RWPE2 (cell line): ENCODE measurements at places on chromosomes 11 and 22.

- no peaks in the 10 kb centered on the region for H3K36me3 ChIP-seq
- no peak overlapping the region for H3K4me3 ChIP-seq
- H3K27ac ChIP-seq: no peak overlapping the region
These were observed 6.5 kb downstream of the GAL start for GRCh38 chr11:68690671-68691401.

- no peak overlapping the region for H3K4me3 ChIP-seq
- DNase-seq: no peak
- no peaks in the 10 kb centered on the region for H3K4me1 ChIP-seq
- H3K27ac ChIP-seq: no peak overlapping the region
- H3K27me3 ChIP-seq: peaks cover 3% of the 10 kb centered on the region
- H3K36me3 ChIP-seq: no peaks in the 10 kb centered on the region
These were observed 458.0 kb upstream of the KIRREL3 start for GRCh38 chr11:127458561-127458960.

GRCh38 chr22:48665311-48665995 lies 1162.2 kb downstream of the BRD1 start:
- no peak overlapping the region for H3K27ac ChIP-seq
- no peak for DNase-seq
- H3K27me3 ChIP-seq: no peaks in the 10 kb centered on the region
- no peak overlapping the region for H3K4me3 ChIP-seq

DNA sequence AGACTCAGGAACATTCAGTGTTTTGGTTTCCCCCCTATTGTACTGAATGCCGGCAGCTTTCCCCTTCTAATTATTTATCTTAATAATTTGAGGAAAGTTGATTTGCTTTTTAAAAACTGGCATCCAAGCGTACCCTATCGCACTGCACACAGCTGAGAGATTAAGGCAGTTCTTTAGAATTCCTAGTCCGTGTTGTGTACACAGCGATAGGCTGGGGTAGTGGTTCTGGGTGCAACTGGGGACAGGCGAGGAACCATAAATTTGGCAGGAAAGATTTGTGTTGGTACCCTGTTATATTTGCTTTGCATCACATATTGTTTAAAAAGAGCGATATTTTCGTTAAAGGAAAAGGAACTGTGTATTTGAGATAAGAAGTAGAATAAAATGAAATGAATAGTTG lies 39.2 kb downstream of the PTPRJ start:
- no peaks in the 10 kb centered on the region for H3K36me3 ChIP-seq
- no peak overlapping the region for H3K27ac ChIP-seq
- DNase-seq: no peak
- no peaks in the 10 kb centered on the region for H3K4me1 ChIP-seq

DNA sequence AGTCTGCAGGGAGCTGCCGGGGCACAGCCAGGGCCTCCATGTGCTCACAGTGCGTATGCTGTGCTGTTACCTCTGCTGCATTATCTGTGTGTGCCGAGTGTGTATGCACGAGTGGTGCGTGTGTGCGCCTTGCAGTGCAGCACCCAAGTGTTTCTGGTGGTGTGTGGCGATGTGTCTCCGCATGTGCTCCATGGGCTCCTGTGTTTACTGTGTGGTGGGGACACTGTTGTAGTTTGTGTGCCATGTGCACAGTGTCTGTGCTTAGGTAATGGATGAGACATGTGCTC lies 31.4 kb downstream of the KCNC1 start:
- no peak overlapping the region for H3K27ac ChIP-seq
- no peak overlapping the region for H3K4me3 ChIP-seq
- no peak for DNase-seq
- H3K4me1 ChIP-seq: no peaks in the 10 kb centered on the region

DNA sequence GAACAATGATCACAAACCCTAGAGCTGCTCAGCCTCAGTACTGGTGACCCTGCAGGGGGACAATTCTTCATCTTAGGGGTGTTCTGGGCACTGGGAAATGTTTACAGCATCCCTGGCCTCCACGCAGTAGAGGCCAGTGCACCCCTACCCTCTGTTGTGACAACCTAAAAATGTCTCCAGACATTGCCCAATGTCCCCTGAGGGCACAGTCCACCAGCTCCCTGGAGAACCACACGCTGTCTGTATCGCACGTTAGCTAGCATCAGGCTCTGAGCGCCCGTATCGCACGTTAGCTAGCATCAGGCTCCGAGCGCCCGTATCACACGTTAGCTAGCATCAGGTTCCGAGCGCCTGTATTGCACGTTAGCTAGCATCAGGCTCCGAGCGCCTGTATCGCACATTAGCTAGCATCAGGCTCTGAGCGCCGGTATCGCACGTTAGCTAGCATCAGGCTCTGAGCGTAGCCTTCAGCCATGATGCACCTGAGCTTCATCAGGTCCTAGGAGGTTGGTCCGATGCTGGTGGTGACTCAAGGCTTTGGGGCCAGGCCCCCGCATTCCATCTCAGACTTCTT lies 111.1 kb upstream of the ANO1 start:
- no peak overlapping the region for H3K4me3 ChIP-seq
- no peaks in the 10 kb centered on the region for H3K27me3 ChIP-seq
- DNase-seq: no peak
- H3K36me3 ChIP-seq: no peaks in the 10 kb centered on the region

DNA sequence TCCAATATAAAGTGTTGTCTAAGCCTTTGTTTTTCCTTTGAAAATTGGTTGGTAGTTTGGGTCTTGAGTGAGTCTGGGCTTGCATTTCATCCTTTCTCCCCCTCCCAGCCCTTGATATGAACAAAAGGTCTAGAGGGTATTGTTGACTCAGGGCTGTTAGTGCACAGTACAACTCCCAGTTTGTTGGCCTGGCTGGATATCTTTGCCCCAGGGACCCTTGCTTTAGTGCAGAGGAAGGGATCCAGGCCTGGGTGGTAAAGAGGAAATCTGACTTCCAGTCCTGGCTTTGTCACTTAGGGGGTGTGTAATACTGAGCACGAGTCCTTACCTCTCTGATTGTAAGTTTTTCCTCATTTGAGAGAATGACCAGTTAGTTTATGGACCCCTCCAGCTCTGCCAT lies 330.4 kb downstream of the TMEM135 start:
- no peaks in the 10 kb centered on the region for H3K27me3 ChIP-seq
- no peaks in the 10 kb centered on the region for H3K4me1 ChIP-seq
- H3K36me3 ChIP-seq: no peaks in the 10 kb centered on the region

GRCh38 chr11:72349616-72350218 lies 84.6 kb downstream of the CLPB start:
- no peak overlapping the region for H3K27ac ChIP-seq
- H3K4me1 ChIP-seq: no peaks in the 10 kb centered on the region
- H3K4me3 ChIP-seq: no peak overlapping the region
- no peaks in the 10 kb centered on the region for H3K27me3 ChIP-seq

- H3K36me3 ChIP-seq: peaks cover 52% of the 10 kb centered on the region
- peak; percentile 16 for DNase-seq
- no peak overlapping the region for H3K4me3 ChIP-seq
- H3K27me3 ChIP-seq: no peaks in the 10 kb centered on the region
- H3K4me1 ChIP-seq: no peaks in the 10 kb centered on the region
- H3K27ac ChIP-seq: no peak overlapping the region
These were observed 17.5 kb downstream of the IL17RA start for GRCh38 chr22:17102297-17102667.

DNA sequence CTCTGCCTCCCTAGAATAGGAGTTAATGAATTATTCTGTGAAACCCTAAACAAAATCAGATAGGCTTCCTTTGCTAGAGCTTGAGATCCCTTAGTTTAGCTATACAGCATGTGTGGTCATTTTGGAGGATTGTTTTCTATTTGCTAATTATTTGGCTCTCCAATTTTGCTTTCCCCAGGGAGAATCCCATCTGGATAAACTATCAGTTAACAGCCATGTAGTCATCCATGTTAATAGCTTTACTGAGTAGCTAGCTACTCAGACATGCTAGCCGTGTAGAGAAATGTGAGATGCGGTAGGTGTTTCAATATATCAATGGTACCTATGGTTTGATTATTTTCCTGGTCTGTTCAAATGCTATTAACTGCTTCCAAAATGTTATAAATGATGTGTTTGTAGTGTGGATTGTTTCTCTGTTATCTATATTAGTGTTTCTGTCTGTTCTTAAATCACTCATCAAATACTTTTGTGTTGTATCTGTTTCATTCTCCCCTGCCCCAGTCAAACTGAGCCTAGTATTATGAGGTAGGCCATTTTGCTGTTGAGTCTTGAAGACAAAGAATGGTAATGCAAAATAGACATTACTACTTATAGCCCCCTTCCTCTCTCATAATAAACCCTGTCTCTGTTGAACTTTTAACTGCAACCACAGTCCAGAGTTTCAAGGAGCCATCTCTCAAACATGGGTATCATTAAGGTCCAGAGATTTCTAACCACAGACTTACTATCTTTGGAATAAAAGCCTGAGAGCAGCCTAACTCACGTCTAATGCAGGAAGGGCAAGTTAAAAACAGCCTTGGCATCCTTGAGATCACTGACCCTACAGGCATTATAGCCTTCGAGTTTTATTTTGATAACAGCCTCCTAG lies 56.1 kb upstream of the GRAMD1B start:
- H3K36me3 ChIP-seq: no peaks in the 10 kb centered on the region
- no peaks in the 10 kb centered on the region for H3K4me1 ChIP-seq
- no peak for DNase-seq
- H3K27ac ChIP-seq: no peak overlapping the region
- peaks cover 11% of the 10 kb centered on the region for H3K27me3 ChIP-seq
- no peak overlapping the region for H3K4me3 ChIP-seq

DNA sequence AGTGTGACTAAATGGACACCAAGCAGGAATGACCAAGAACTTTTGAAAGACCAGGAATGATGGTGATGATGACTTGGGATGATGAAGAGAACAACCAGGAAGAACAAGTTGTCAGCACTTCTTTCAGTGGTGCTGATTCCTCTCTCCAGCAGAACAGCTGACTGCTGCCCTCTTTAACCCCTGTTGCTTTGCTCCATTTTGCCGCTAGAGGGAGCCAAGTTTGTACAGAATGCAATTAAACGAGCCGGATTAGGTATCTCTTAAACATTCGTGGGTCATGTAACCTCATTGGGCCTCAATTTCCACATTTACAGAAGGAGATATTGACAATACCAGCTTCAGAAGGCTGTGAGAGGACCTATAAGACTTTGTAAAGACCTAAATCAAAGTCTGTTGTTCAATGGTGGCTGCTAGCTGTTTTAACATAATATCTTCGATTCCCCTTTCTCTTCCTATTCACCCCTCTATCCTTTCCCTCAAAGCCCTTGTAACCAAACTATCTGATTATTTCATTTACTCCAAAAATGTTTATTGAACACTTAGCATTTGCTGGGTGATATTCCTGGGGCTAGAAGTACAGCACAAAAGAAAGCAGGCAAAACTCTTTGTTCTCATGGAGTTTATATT lies 1.9 kb downstream of the OR4S1 start:
- no peak overlapping the region for H3K4me3 ChIP-seq
- no peaks in the 10 kb centered on the region for H3K36me3 ChIP-seq
- no peaks in the 10 kb centered on the region for H3K27me3 ChIP-seq
- no peaks in the 10 kb centered on the region for H3K4me1 ChIP-seq
- no peak overlapping the region for H3K27ac ChIP-seq

GRCh38 chr11:123484448-123484847 lies 54.4 kb downstream of the GRAMD1B start:
- H3K4me3 ChIP-seq: no peak overlapping the region
- H3K27ac ChIP-seq: no peak overlapping the region
- no peaks in the 10 kb centered on the region for H3K36me3 ChIP-seq
- H3K4me1 ChIP-seq: peaks cover 10% of the 10 kb centered on the region
- DNase-seq: no peak
- no peaks in the 10 kb centered on the region for H3K27me3 ChIP-seq
